Activated T-cell treated with anti-CD3 and anti-CD28 coated beads for 1 hour (primary cell): ENCODE measurements at places on chromosomes 11 and 22.

- DNase-seq: no peak
Measured at GRCh38 chr11:2748061-2748813, 48.4 kb upstream of the KCNQ1OT1 start.

- DNase-seq: no peak
Measured at GRCh38 chr22:26579331-26579886, 10.5 kb downstream of the TPST2 start.

DNA sequence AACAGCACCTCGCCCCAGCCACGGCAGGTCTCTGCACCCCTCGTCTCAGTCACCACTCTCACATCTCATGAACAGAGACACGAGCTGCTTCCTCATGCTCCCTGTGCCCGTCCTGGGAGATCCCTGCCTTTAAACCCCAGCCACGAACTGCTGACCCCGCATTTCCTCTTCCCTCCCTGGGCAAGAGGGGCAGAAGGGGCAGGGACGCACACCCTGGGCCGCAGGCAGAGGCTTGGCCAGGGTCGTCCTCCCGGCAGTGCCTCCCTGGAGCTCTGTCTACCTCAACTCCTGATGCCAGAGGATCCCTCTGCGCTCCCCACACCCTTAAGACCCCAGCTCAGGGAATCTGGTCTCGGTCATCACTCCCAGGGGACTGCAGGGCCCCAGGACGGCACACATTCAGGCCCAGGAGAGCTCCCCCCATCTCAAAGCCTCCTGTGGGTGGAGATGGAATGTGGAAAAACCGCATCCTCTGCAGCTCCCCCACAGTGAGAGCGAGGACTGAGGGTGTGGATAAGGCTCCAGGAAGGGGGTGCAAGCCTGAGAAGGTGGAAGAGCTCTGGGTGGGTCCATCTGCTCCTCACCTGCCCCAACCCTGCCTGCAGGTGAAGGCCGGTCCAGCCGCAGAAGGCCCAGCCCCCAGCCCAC, 1.2 kb downstream of the BID start:
- no peak for DNase-seq

- no peak for DNase-seq
Measured at GRCh38 chr11:12686246-12687060, 12.2 kb downstream of the TEAD1 start.

- DNase-seq: no peak
Measured at GRCh38 chr11:2914455-2915195, 14.6 kb downstream of the PHLDA2 start.

DNA sequence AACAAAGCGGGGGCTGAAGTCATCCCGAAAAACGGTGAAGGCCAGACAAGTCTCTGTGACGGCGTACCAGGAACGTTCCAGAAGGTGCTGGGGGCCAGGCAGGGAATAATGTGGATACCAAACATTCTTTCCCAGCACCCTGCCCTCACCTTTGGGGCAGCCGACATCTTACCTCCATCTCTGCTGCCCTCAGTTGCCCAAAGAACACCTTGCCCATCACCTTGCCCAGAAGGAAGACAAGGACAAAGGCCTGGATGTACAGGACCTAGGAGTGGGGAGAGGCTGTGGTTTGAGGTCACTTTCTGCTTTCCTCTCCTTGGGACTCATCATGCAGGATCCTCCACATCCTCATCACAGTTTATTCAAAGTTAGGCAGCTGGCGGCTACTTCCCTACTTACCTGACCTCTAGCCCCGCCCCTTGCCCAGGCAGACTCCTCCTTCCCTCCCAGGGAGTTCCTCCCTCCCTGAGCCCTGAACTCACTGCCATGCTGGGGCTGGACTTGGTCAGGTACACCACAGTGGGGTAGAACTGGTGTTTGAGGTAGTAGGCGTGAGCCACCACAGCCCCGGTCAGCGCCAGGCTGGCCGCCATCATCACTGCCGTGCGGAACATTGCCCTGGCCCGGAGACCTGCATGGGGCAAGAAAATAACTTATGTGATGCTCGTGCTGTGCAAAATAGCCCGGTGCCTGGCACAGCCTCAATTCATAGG, 1.2 kb downstream of the SYVN1 start:
- DNase-seq: no peak
